ENCODE measurements at places on chromosomes 1 and 21.

GRCh38 chr1:166120281-166120680 is 46.5 kb downstream of the FAM78B start:
- no peak for DNase-seq

DNA sequence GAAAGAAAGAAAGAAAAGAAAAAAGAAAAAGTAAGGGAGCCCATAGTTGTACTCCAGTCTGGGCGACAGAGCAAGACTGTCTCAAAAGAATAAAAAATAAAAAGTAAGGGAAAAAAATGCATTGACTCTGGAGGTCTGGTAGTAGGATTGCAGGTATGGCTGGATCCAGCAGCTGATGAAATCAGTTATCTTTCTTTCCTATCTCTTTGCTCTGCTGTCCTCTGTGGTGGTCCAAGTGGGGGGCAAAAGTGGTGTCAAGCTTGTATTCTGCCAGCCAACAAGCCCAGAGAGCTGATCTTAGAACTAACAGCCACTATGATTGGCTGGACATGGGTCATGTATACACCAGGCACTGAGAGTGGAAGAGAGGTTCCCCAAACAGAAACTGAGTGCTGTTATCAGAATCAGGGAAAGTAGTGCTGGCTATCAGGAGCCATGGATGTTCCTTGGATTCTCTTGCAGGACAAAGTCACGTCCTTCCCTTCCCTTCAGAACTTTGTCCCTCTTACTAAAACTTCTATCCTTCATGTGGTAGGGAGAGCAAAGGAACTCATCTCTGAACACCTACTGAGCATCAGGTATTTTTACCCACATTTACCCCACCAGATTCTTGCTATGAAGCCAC is 3.5 kb upstream of the FBLIM1 start:
- no peak for DNase-seq

- no peak for DNase-seq
Measured at GRCh38 chr1:42392967-42393848, 12.6 kb downstream of the RIMKLA start.

- DNase-seq = peak; percentile 89
Measured at GRCh38 chr1:114510274-114511031, 550 bp downstream of the TRIM33 start.

DNA sequence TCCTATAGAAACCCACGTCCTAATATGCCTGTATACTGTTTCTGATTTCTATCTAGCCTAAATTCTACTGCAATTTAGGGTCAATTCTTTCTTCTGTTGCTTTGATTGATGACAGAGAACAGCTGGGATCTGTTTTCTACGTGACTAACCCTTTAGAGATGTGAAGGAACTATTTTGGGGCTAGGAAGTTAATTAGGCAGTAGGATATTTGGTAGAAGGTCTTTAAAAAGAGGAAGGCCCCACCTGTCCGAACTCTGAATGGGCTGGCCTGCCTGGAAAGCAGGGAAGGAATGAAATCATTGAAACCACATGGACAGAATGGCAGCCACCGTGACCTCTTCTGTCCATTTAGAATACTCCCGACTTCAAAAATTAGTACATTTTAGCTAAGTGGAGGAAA is 21.0 kb downstream of the EIF2D start:
- no peak for DNase-seq

DNA sequence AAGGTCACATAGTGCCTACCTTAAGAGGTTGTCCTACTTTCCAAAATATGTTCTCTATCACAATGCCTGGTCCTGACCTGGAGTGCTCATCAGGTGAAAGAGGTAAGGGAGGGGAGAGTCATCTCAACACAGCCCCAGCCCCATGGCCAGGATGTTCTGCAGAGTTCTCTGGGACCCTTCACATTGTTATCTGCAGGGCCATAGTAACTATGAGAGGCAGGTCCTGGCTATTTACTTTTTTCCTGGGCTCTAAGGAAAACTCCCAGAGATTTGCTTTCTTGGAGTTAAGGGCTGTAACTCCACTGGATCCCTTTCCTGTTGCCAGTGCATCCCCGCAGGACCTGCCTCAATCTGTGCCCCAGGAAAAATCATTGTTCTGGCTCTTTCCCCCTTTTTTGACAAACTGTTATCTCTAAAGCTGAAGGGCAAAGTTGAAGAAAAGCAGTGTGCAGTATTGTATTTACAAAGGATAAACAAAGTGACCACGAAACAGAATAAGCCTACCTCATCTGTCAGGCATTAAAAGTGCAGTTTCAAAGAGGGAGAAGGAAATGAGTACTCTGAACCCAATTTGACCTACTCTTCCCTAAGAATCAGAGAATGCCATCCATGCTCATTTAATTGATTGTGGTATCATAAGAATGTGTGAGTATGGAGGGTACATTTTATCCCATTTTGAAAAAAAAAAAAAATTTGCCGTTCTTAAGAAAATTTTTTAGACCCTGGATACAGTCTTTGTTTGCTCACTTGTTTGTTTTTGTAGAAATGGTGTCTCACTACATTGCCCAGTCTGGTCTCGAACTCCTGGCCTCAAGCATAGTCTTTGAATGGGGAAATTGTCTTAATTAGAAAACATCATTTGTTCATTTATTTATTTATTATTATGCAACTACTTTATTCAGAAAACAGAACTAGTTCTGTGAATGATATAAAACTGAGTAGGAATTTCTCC is 149.6 kb downstream of the RHOU start:
- no peak for DNase-seq

DNA sequence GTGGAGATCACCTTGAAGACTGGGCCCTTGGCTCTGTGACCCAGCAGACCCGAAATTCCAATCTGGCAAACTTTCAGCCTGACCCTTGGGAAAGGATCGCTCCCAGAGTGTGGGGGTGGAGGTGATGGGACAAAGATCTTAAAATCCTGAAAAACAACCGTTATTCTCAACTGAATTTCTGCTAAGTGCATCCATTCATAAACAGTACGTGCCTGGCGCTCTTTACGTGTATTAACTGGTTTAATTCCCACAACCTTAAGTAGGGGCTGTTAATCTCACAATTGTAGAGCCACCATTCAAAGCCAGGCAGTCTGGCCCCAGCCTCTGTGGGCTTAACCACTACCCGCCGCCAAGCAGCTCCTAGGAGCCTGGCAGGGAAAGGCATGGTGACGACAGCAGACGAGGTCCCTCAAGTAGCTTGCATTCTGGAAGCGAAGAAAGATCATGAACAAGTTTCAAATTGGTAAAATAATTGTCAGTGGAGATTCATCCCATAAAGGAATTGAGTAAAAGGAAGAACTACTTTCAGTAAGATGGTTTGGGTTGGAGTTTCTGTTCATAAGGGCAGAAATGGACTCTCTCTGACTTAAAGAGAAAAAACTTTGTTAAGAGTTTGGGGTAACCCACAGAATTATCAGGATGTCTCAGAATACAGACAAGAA is 11.4 kb upstream of the RGS16 start:
- DNase-seq = no peak

GRCh38 chr1:182248721-182249120 is 142.9 kb downstream of the GLUL start:
- no peak for DNase-seq

GRCh38 chr1:5885471-5886139 is 106.6 kb downstream of the NPHP4 start:
- DNase-seq = peak; percentile 93

DNA sequence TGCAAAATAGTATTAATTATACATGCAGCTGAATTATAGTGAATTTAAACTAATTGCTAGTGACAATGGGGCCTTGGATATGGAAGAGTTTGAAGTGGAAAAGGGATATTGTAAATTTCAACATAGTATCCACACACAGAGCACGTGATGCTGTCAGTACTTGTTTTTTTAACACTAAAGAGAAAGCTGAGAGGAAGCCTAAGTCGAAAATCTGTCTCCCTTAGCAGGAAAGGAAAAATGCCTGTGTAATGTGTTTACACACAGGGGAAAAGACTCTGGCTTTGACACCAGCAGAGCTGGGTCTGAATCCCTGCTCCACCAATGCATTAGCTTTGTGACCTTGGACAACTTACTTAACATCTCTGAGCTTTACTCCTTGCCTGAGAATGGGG is 42.6 kb downstream of the PCSK9 start:
- DNase-seq = no peak

DNA sequence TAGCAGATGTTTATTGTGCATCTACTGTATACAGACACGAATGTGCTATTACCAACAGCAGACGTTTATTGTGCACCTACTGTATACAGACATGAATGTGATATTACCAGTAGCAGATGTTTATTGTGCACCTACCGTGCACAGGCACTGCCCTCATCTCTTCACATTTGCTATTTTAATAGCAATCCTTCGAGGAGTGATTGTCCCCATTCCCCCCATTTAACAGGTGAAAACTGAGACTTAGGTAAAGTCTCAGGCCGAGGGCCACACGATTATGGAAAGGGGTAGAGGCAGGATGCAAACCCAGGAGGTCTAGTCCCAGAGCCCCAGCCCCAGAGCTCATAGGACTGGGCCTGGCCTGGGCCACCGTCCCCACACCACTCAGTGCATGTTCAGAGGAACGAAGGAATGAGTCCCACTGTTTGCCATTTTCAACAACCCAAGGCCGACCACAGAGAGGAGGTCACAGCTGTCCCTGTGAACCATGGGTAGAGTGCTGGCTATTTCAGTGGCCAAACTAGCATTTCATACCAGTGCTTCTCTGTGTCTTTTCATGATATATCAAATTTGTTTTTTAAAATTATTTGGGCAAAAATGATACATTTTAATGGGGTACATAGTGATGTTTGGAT is 114.4 kb upstream of the TMEM51 start:
- no peak for DNase-seq

DNA sequence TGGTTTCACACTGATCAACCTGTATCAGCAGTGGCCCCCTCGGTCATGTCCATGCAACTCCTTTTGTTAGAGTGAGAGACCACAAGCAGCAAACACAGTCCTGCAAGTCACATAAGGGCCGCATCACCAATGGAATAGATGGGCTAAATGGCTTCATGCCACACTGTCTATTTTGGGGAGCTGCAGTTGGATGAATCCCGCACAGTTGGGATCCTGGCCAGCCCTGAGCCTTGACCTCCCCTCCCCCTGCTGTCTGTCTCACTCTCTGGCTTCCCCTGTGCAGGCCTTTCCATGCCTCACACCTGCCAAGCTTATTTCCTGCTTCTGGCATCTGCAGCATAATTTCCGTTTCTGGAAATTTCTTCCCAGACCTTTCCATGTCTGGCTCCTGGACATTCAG is 57.0 kb downstream of the CNIH3 start:
- DNase-seq = no peak

DNA sequence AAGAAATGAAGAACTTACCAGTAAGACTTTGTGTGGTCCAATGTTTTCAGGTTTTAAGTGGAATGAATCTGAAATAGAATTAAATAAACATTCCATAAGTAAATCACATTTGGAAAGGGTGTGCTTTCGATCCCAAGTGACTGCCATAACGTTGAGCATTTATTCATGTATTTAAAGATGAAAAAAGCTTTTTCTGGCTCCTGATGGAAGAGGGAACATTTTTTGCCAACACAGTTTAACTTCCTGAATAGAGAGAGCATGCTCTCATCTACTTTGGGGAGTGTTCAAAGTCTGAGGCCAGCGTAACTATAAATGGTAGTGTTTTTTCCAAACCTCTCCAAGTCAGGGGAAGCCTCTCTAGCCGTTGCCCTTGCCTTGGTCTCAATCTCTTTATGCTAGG is 55.8 kb downstream of the GNG12 start:
- DNase-seq = no peak

DNA sequence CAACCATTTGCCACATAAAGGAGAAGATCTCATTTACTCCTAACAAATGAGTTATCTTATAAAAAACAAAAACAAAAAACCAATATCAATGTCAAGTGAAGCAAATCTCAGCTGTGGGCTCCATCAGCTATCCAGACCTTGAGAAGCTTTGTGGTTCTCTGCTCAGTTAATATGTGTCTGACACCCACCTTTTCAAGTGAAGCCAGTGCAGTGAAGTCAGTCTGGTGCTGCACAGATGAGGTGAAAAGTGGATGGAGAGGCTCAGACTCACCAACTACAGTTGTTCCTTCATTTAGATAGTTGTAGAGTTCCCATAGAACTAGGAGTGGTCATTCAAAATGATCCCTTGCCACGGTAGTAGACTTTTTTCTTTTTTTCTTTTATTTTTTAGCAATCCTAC is 106.8 kb downstream of the NTNG1 start:
- no peak for DNase-seq

DNA sequence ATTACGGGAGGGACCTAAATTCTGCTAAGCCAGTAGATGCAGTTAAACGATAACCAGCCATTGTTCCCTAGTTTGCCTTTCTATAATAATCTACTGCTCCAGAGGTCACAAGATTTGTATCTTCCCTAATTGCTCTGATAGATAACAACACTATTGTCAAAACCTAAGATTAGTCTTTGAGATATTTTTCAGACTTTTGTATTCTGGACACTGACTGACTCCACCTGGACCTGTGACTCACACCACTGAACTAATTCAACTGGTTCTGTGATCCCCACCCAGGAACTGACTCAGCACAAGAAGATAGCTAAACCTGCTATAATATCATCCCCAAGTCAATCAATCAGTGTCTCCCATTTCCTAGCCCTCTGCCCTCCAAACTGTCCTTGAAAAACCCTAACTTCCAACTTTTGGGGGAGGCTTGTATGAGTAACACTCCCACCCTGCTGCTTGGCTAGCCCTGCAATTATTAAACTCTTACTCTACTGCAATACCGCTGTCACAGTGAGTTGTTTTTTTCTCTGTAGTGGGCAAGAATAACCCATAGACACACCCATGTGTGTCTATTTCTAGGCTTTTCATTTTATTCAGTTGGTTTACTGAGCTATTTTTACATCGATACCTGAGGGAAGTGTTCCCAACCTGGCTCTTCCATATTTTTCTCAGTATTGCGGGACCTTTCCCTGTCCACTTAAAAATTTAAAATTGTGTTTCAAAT is 11.2 kb downstream of the KIFAP3 start:
- no peak for DNase-seq

GRCh38 chr1:64848136-64848535 is 103.3 kb downstream of the RAVER2 start:
- no peak for DNase-seq

DNA sequence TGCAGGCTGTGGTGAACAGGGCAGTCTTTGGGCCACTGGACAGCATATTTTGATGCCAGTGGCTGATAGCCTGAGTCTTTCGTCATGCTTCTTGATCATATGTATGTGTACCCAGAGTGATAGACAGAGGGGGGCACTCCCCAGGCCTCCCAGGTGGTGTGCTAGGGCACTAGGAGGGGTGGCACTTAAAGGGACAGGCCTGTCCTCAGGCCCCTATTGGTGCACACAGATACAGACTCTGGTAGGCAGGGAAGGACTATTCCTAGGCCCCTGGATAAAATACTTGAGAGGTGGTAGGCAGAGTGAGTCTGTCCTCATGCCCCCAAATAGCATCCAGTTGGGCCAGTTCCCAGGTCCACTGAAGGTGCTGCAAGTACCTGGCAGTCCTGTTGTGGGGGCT is 76.6 kb upstream of the SAMD13 start:
- DNase-seq = no peak

- DNase-seq = no peak
Measured at GRCh38 chr1:2350911-2351655, 40.3 kb downstream of the MORN1 start.

- DNase-seq = peak; percentile 25
Measured at GRCh38 chr1:234643111-234643849, 33.3 kb upstream of the IRF2BP2 start.
